ENCODE measurements at places on chromosomes 4 and X.

- DNase-seq: no peak
Observed at GRCh38 chr4:127335732-127336131, 297.0 kb upstream of the INTU start.

- no peak for DNase-seq
Observed at GRCh38 chr4:101707596-101707995, 82.9 kb upstream of the BANK1 start.

DNA sequence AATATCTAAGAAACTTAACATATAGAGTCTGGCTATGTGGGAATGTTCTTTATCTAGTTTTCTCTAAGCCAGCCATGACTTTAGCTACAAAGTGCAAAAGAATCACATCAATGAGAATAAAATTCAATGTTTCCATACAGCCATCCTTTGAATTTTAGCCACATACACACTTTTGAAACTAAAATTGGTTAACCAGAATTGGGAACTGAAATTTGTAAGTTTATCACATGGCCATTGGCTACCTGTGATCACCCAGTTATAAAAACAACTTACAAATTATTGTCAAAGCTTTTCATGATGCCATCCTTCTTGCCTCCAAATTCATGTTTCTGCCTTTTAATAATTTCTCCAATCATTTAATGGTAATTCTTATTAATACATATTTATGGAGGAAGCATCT is 49.9 kb downstream of the PAK3 start:
- DNase-seq: no peak

DNA sequence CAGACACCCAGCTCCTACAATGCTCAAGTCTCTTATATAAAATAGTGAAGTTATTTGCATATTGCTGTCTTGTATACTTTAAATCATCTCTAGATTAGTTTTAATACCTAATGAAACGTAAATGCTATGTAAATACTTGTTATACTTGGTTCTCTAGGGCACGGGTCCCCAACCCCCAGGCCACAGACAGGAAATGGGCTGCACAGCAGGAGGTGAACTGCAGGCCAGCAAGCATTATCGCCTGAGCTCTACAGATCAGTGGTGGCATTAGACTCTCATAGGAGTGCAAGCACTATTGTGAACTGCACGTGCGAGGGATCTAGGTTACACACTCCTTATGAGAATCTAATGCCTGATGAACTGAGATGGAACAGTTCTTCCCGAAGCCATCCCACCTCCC is 395.9 kb upstream of the EMCN start:
- DNase-seq: no peak

GRCh38 chrX:110920991-110921390 is 125.4 kb upstream of the CHRDL1 start:
- DNase-seq: no peak

GRCh38 chr4:165905405-165906027 is 32.5 kb downstream of the TLL1 start:
- no peak for DNase-seq

- DNase-seq: no peak
Observed at GRCh38 chr4:10121568-10122208, 5.1 kb upstream of the WDR1 start.

GRCh38 chr4:139599076-139599475 is 43.1 kb upstream of the SETD7 start:
- DNase-seq: no peak

- no peak for DNase-seq
Observed at GRCh38 chrX:7552760-7553159, 290.2 kb upstream of the VCX start.

DNA sequence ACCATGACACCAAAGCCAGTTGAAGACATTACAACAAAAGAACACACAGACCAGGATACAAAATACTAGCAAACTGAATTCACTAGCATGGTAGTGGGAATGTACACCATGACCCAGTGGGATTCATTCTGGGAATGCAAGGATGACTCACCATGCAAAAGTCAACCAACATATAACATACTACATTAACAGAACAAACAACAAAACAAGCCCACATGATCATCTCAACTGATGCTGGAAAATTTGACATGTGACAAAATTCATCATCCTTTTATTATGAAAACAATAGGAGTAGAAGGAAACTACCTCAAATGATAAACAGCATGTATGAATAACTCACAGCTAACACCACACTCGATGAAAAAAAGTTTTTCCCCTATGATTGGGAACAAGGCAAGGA is 190.2 kb downstream of the DCLK2 start:
- no peak for DNase-seq

Measured in CD4-positive, alpha-beta T cell treated with Interleukin-4 for 1 hour (primary cell).